Germinal center (tissue), 1 donor: ENCODE measurements at places on chromosomes 1 and 21.

DNA sequence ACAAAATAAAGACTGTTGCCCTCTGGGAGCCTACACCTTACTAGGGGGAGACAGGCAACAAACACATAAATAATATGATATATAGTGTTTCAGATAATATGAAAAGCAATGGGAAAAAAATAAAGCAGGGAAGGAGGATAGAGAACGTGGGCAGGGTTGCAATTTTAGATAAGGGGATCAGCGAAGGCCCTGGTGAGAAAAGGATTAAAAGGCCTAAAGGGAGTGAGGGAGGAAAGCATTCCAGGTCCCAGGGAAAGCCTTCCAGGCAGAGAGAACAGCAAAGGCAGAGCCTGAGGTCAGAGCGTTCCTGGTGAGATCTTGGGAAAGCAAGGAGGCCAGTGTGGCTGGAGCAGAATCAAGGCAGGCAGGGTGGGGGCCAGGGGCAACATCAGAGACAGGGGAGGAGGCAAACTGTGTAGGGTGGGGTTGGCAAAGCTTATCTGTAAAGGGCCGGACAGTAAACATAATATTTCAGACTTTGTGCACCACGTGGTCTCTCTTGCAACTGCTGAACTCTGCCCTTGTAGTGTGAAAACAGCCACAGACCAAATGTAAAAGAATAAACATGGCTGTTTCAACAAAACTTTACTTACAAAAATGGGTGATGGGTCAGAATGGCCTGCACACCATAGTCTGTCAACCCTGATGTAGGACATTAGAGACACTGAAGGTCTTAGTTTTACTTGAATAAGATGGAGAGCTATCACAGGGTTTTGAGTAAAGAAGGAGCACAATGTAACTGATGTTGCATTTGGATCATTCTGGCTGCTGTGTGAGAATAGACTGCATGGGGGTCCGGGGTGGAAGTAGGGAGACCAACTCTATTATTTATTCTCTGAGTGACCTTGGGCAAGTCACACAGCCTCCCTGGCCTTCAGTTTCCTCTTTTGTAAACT is 13.3 kb upstream of the CPT2 start:
- no peak for DNase-seq

- no peak for DNase-seq
These were observed 165.5 kb downstream of the ZSCAN20 start for GRCh38 chr1:33637846-33638440.

DNA sequence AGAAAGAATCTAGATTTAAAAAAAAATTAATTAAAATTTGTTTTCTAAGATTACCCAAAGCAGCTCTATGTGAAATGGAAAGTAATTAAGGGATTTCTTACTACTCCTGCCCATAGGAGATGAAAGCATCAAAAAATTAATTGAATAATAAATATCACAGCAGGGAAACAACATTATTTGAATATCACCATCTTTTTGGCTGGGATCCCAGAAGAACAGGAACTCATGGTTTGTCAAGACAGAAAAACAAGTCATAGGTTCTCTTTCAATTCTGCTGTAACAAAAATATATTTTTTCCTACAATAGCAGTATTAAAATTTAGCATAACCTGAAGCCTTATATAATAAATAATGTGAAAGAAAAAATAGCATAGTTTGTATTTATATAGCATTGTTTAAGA is 1713.4 kb downstream of the NCAM2 start:
- DNase-seq: no peak

DNA sequence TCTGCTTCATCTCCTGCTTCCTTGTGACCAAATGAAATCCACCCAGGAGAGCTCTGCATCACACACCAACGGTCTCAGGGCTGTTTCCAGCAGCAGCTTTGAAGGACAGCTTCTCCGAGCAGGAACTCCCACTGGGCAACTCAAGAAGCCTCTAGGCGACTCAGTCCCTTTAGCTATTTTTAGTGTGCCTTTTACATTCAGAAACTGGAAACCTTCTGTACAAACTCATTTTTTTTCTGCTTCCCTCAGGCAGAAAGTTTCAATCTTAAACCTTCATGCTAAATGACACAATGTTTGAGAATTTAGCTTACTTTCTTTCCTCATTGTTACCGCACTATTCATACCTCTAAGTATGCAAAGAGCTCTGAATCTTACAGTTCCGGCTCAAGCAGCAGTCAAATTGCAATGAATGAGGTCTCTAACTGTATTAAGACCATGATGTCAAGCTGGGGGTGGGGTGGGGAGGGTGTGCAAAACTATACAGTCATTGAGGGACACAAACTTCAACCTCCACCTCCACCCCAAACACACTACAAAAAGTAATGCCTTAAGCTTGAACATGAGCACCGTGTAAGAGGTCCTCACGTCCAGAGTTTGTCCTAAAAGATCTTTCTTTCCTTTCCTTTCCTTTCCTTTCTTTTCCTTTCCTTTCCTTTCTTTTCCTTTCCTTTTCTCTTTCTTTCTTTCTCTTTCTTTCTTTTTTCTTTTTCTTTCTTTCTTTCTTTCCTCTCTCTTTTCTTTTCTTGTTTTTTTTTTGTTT is 16.4 kb upstream of the TARBP1 start:
- DNase-seq: no peak

- DNase-seq: no peak
These were observed 240.7 kb downstream of the FOXD2 start for GRCh38 chr1:47678464-47678980.

DNA sequence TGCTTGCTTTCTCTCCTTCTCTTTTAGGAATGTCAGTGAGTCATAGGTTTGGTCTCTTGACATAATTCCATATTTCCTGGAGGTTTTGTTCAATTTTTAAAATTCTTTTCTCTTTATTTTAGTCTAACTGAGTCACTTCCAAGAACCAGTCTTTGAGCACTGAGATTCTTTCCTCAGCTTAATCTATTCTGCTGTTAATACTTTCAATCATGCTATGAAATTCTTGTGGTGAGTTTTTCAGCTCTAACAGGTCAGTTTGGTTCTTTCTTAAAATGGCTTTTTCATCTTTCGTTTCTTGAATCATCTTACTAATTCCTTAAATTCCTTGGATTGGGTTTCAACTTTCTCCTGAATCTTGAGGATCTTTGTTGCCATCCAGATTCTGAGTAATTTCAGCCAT is 321.0 kb downstream of the PTBP2 start:
- no peak for DNase-seq

DNA sequence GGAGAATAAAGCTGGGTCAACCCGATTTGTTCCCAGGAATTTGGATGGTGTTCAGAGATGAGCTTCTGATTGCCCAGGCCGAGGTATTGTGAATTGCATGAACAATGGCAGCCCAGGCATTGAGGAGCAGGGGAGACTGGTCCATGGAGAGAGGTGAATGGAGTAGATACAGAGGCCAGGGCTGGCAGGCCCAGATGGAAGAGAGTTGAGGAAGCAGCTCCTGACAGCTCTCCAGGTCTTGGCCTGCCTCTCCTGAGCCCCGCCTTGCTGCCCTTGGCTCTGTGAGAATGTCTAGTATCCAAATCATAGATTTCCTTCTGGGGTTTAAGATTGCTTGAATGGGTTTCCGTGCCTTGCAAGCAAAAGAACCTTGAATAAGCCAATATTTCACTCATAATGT is 11.5 kb downstream of the ABCA4 start:
- DNase-seq: no peak

DNA sequence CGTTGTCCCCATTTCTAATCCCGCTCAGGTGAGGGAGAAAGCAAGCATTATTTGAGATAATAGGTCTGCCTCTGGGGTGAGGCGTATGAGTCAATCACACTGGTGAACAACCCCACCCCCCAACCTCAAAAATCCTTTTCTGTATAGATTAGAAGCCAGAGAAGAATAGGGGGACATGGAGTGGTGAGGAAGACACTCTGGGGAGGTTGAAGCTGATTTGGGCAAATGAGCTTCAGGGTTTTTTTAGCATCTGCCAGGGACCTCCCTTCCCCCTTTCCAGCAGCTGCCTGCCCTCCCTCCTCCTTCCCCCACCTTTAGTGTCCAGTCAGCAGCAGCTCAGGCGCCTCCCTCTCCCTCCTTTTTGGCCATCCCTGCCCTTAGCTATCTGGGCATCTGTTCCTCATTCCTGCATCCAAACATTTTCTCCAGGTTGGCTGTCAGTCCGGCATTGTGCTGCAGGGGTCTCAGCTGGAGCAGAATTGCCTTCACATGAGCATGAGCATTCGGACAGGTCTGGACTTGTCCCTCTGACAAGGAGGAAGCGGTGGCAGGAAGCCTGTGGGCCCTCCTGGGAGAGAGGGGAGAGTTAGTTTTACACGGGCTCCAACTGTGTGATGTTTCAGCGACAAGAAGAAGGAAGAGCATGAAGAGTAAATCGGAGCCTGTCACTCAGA is 30.8 kb upstream of the PTGFRN start:
- no peak for DNase-seq

DNA sequence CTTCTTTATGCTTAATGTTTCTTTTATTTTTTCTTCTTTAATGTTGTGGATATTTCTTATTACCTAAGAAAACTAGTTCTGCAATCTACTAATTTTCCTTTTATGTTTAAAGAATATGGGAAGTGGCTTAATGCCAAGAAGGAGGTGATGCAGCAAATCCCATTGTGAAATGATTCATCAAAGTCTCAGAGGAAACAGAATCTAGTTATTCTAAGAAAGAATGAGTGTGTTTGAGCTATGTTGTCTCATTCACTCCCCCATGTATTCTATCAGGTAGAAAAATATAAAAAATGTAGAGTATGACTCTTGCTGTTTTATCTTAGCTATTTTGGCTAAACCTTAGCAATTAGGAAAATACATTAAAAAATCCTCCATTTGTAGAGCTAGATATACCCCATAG is 659.9 kb upstream of the RGS18 start:
- DNase-seq: no peak

DNA sequence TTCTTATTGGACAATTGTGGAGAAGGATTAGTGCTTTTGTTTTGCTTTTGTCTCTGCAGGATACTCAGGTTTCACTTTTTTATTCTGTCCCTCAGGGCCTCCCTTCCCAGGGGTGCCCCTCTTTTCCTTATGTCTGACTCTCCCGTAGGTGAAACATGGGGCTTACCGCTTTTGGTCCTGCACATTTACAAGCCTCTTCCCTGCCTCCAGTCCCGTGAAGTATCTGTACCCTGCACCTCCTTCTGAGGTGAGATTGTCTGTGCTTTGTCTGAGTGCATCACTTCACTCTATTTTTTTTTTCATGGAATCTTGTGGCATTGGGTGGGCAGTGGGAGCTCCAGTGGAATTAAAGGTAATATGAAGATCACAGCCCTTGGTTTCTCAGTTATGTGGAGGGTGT is 758.1 kb upstream of the TPTE start:
- DNase-seq: no peak

DNA sequence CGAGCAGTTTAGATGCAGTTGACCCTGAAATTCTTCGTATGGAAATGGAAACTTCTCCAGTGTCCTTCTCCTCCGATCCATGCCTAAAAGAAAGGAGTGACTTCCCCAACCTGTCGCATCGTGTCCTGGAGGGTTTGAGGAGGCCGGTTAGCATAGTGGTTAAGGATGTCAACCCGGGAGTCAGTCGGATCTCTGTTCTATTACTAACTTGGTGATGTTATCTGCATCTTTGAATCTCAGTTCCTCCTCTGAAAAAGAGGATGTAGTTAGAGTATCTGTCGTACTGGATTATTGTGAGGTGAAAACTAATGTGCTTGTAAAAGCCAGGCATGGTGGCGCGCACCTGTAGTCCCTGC is 684 bp downstream of the ZBTB8B start:
- DNase-seq: peak; percentile 57
